ENCODE measurements at places on chromosomes 16 and 17. TPM values are rescaled to one million over a fixed set of nuclear protein-coding genes. Genes with fewer than 3 reads are reported as not detected.

DNA sequence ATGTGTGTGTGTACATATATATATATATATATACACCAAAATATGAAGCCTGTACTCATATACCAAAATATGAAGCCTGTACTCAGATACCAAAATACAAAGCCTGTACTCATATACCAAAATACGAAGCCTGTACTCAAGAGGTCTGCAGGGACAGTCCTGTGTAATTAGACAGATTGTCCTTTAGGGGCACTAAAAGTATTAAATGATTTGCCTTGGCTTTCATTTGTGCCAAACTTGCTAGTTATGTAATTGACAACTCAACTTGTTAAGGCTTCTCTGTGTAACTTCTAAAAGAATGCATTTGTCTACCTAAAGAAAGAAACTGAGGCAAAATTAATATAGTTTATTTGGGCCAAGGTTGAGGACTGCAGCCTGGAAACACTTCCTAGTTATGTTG, 30.8 kb upstream of the DHX40 start:
- DNase-seq: peak; percentile 40

GRCh38 chr17:66422186-66422585, 119.8 kb downstream of the PRKCA start:
- DNase-seq: peak; percentile 46

- no peak for DNase-seq
Measured at GRCh38 chr17:34066528-34066927, 188.6 kb upstream of the CCL2 start.

- no peak for DNase-seq
Measured at GRCh38 chr17:19456016-19456927, 45.2 kb downstream of the RNF112 start.

DNA sequence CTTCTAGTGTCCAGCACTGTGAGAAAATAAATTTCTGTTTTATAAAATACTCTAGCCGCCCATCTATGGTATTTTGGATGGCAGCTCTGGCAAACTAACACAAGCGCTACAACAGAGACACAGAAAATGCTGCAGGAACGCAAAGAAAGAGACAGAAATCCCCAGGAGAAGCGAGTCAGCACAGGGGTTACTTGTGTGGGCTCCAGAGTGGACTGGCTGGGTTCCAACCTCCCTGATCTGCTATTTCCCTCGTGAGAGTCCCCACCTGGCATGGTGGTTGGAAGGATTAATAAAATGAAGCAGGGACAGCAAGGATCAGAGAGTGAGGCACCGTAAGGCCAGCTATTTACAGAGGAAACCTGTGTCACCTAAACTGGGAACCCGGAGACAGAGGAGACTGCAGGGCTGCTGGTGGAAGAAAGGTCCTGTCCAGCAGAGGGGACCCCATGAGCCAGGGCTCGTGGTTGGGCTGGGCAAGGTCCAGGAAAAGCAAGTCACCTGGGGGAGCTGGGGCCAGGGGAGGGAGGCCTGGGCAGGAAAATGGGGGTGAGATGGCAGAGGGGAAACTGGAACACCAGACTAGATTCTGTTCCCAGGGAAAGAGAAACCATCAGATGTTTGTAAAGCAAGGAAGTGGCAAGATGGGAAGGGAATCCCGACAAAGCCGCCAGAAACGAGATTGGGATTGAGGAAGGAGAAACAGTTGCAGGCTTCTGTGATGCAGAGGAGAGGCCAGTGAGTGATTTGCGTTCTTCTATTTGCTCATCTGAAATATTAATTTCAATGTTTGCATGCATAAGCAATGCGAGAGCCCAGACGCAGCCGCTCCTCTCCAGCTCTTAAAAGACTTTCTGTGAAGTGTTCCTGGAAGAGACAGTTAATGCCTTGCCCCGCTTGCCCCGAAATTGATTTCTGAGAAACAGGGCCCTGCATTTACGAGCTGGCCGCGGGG, 63.0 kb upstream of the TEKT3 start:
- peak; percentile 46 for DNase-seq

The SDR42E1 gene
- total RNA-seq: 0.64 TPM

Data from M059J (cell line).